HFFc6 (cell line): ENCODE measurements at places on chromosomes 11 and 22. TPM values are rescaled to one million over a fixed set of nuclear protein-coding genes. Genes with fewer than 3 reads are reported as not detected.

The OR6A2 gene
- total RNA-seq = 0.09 TPM in 1 of 3 replicates, not detected in the others

GRCh38 chr22:41775976-41776375, 24.5 kb upstream of the CCDC134 start:
- H3K4me3 ChIP-seq = no peak overlapping the region
- peaks cover 10% of the 10 kb centered on the region for H3K4me1 ChIP-seq
- no peak for DNase-seq
- H3K27ac ChIP-seq = no peak overlapping the region
- H3K27me3 ChIP-seq = peaks cover 9% of the 10 kb centered on the region
- no peaks in the 10 kb centered on the region for H3K36me3 ChIP-seq

The ACR gene
- not detected in 3 replicates for total RNA-seq

GRCh38 chr11:91587131-91587530, 637.5 kb upstream of the FAT3 start:
- H3K4me1 ChIP-seq = no peaks in the 10 kb centered on the region
- no peak for DNase-seq
- no peaks in the 10 kb centered on the region for H3K27me3 ChIP-seq
- H3K27ac ChIP-seq = no peak overlapping the region

The B3GAT1 gene
- not detected in 3 replicates for total RNA-seq

- peaks cover under 1% of the 10 kb centered on the region; the same call in 1 of the 2 replicates for H3K36me3 ChIP-seq
- peaks cover 21% of the 10 kb centered on the region for H3K27me3 ChIP-seq
- H3K27ac ChIP-seq = no peak overlapping the region
- H3K4me3 ChIP-seq = no peak overlapping the region
- no peak for DNase-seq
Measured at GRCh38 chr22:44424867-44425693, 73.0 kb downstream of the RTL6 start.
